ENCODE measurements at places on chromosomes 13 and 19. TPM values are rescaled to one million over a fixed set of nuclear protein-coding genes. Genes with fewer than 3 reads are reported as not detected.
A peak's percentile ranks its signal among the peaks of the same experiment; 100 is the strongest.

C5AR2 gene
- 0.95 TPM for total RNA-seq

PGLYRP1 gene
- 0.35 TPM for total RNA-seq

ZNF234 gene
- 9.4 TPM for total RNA-seq

ADGRL1 gene
- total RNA-seq: 27.0 TPM

RETN gene
- 1.2 TPM for total RNA-seq

CAPS gene
- 3.8 TPM for total RNA-seq

PRTN3 gene
- total RNA-seq: not detected

MLNR gene
- total RNA-seq: not detected

PRODH2 gene
- total RNA-seq: not detected

TEX101 gene
- total RNA-seq: not detected

LRRC8E gene
- total RNA-seq: 2.5 TPM

DYRK1B gene
- 19.9 TPM for total RNA-seq

ACTMAP gene
- total RNA-seq: 6.4 TPM

- DNase-seq: peak; percentile 60
These were observed 320.6 kb downstream of the FOXO1 start for GRCh38 chr13:40345654-40346372.

DNA sequence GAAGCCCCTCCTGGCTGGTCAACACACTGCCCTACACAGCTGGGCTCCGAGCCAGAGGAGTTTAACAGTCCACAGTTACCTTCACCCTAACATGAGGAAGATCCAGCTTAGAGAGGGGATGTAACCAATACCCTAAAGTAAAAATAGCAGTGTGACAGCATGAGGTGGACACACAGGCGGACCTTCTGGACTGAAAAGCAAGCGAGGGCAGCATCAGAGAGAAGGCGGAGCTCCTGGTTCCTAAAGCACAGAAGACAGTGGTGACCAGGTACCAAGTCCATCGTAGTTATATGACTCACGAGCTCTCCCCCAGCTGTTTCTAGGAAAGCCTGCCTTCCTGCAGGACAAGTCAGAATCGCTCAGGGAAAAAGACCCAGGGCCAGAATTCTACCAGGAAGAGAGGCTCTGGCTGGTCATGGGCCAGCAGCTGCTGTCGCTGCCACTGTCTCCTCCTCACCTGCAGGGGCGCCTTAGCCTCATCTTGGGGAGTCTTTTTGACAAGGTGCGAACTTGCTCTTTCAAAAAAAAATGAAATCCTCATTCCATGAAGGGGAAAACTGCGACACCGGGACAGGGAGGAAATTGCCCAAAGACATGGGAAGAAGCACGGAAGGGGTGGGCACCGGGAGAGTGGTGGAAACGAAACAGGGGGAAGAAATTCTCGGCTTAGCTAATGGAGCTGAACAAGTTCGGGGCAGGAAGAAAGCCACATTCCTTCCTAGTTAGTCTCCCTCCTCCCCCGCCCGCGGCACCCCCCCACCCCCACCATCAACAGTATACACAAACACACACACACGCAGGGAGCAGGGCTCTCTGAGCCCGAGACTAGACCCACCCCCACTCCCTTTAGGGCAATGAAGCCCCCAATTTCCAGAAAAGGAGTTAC is 1.7 kb downstream of the ELL start:
- peak; percentile 82 for DNase-seq

DNA sequence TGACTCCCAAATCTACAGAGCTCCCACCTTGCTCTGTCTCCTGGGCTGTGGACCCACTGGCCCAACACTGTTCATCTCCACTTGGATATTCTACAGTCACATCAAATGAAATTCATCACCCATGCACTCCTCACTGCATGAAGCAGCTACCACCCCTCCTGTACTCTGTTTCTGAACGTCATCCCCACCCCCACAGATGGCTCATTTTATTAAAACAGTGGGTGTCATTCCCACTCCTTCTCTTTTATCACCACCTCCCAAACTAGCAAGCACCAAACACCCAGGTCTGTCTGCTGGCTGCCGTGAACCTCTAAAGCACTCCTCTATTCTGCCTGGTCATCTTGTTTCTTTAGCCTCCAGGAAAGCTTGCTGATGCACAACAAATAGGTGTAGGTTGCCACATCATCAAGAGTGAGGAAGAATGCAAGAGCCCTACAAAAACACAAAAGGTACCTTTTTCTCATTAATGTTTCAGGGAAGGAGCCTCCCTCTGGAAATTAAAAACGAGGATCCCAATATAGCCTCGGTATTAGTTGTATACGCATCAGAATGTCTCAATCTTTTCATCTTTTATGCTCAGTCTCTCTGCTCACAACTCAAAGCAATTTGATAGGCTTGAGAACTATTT is 91.8 kb downstream of the MIPEP start:
- DNase-seq: peak; percentile 40

GRCh38 chr19:47352095-47352494 is 3.0 kb downstream of the DHX34 start:
- no peak for DNase-seq

GRCh38 chr13:39038569-39039030 is 344 bp downstream of the NHLRC3 start:
- peak; percentile 68 for DNase-seq

DNA sequence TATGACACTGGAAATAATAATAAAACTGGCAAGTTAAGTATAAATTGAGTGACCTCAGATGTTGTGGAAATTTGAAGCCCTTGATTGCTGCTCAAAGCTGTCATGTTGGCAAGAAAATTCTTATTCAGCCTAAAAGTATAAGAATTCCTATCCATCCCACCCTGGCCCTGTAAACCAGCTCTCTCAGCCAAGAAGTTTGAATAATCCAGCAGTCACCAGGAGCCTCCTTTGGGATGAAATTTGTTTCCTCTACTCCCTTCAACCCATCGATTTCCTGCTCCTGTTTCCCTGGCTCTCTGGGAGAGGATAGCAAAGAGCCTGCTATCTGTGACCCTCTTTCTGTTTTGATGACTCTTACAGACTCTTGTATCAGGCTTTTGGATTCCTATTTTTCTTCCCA is 169.3 kb downstream of the LHFPL6 start:
- no peak for DNase-seq

DNA sequence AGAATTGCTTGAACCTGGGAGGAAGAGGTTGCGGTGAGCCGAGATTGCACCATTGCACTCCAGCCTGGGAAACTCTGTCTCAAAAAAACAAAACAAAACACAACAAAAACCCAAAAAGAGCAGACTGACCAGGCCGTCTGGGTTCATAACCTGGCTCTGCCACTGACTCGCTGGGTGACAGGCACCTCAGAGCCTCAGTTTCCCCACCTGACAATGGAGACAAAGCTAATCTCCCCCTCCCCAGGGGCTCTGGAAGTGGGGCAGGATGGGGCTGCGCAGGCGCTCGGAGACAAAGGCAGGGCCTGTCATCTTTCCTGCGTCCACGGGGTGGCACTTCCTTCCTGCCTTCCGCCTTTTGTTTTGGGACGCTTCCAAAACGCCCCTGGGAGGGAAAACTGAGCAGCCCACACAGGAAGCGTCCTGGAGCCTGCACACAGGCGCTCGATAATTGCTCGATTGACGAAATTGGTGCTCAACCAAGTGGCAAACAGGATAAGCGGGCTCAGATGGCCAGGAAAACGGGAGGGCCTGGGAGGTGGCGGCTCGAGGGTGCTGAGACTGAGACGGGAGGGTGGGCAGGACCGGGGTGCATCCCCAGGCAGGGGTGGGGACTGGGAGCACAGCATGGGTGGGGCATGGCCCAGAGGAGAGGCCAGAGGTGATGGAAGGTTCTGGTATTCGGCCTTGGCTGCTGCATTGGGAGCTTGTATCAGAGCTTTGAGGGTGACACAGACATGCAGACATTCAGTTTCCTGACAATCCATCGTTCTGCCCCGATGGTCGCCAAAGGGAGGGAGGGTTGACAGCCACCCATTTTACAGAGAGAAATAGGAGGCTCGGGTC is 17.8 kb downstream of the SPC24 start:
- peak; percentile 85 for DNase-seq

DNA sequence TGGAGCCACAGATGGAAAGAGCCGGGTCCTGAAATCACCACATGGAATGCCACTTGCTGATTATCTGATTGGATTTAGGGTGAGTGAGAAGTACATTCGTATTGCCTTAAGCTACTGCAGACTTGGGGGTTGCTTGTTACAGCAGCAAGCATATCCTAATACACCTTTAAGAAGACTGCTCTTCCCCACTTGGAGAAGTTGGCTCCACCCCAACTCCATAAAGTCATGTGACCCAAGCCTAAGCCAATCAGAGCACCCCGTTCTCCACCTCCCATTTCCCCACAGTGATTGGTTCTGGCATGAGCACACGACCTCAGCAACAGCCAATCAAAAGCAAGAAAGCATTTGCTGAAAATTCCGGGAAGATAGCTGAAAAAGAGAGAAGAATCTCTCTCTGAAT is 23.1 kb downstream of the CACNA1A start:
- no peak for DNase-seq

DNA sequence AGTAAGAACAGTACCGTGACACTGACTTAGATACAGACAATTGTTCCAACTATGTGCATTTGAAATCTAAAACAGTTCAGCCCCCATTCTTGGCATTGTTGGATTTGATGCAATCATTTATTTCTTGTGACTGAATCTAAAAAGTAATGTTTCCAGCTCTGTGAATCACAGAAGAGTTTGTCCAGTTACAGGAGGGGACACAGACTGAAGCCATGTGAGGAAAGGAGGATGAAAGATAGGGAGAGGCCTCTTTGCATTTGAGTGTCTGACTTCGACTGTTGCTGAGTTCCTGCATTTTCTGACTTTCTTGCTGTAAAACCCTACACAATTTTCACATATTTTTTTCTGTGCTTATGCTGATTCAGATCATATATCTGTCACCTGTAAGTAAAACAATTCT is 179.3 kb upstream of the PCDH17 start:
- no peak for DNase-seq

DNA sequence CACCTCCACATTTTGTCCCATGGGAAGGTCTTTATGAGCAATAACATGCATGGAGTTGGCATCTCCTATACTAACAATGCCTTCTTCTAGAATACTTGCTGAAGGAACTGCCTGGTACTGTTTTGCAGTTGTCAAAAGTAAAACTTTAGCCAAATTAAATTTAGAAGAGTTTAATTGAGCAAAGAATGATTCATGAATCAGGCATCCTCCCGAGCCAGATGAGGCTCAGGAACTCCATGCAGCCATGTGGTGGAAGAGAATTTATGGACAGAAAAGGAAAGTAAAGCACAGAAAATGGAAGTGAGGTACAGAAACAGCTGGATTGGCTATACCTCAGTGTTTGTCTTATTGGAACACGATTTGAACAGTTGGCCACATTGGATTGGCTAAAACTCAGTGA is 1081.9 kb downstream of the SLITRK1 start:
- no peak for DNase-seq

DNA sequence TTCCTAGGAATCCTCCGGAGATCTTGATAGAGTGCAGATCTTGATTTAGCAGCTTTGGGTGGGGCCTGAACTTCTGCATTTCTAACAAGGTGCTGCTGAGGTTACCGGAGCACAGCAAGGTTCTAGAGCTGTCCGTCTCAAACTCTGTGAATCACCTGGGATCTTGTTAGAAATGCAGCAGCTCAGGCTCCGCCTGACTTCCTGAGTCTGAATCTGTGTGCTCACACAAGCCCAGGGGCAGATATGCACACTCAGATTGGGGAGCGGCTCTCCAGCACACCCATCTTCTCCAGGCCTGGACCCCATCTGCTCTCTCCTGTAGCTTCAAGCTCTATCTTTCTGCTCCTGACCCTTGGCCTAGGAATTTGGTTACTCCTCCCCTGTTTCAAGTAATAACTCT is 3.5 kb upstream of the TEX26 start:
- DNase-seq: no peak

GRCh38 chr13:23799945-23800344 is 89.3 kb downstream of the MIPEP start:
- DNase-seq: no peak

DNA sequence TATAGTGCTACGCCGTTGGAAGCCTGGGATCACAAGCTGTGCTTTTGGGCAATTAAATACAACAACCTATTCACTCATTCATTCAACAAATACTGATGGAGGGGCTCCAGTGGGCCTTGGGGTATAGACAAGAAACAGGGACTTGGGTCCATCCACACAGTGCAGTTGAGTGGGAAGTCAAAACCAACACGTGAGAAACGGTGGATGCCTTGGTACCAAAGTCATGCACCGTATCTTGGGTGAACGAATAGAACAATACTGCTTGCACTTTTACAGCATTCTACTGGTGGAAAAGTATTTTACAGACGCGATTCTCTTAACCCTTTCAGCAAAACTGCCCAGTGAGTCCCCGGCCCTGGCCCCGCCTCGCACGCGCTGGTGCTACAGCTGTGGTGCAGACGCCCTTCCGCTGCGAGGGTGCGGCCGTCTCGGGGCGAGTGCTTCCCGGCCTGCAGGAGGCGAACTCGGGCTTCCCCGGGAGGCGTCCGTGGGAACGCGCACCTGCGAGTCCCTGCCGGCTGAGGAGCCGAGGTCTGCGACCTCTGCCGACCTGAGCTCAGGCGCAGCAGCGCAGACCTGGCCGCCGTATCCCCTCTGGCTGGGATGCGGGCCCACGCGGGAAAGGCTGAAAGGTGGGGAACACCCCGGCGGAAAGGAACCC is 8.3 kb downstream of the TNFRSF19 start:
- DNase-seq: peak; percentile 92

DNA sequence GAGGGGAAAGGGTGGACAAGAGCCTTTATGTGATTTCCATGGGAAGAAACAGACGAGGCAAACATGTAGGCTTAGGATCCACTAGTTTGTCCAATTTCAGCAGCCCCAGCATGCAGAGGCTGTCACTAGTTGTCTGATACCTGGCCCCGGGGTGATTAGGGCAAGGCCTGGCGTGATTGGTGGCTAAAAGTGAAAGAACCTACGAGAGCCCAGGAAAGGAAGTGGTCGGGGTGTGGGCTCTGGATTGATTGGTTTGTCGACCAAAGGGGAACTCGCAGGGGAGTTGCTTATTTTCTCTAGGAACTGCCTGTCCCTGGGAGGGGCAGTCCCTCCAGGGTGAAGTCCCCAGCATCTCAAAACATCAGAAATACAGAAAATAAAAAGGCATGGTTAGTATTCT is 64.2 kb upstream of the UQCRFS1 start:
- no peak for DNase-seq

DNA sequence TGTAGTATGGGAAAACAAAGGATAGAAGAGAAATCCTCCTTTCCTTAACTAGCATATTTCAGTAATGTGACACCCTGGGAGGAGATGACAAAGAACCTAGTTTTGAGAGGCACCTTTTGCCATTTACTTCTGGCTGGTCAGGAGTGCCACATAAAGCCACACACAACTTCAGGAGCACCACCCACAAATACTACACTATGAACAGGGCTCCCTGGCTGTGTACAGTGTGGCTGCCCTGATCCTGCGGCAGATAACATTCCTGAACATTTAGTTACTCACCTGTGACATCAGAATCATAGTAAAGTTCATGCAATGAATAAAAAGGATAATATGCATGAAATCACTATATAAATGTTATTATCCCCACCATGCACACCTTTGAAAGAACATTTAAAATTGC is 17.4 kb upstream of the IRS2 start:
- no peak for DNase-seq
